Epithelial cell of esophagus (primary cell): ENCODE measurements at places on chromosomes 4 and X.

DNA sequence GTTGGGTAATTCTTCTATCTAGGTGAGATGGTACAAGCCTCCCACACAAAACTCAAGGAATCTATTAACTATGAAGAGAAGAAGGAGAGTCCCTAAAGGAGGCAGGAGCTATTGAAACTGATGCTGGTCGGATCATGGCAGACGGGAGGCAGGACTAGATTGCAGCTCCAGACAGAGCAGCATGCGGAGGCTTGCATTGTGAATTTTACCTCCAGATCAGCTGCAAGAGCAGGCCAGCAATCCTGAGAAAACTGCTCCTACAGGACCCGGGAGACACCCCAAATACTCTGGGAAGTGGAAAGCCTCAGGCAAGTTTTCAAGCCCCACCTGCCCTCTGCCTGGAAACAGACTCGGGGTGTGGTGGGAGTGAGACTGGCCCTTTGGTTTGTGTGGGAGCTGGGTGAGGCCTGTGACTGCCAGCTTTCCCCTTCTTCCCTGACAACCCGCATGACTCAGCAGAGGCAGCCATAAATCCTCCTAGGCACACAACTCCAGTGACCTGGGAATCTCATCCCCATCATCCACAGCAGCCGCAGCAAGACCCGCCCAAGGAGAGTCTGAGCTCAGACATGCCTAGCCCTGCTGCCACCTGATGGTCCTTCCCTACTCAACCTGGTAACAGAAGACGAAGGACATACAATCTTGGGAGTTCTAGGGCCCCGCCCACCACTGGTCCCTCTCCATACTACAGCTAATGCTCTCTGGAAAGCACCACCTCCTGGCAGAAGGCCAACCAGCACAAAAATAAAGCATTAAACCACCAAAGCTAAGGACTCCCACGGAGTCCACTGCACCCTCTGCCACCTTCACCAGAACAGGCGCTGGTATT is 30.9 kb downstream of the GATB start:
- peak; percentile 96 for DNase-seq

GRCh38 chr4:7169134-7169533 is 23.2 kb upstream of the SORCS2 start:
- DNase-seq, result no peak

DNA sequence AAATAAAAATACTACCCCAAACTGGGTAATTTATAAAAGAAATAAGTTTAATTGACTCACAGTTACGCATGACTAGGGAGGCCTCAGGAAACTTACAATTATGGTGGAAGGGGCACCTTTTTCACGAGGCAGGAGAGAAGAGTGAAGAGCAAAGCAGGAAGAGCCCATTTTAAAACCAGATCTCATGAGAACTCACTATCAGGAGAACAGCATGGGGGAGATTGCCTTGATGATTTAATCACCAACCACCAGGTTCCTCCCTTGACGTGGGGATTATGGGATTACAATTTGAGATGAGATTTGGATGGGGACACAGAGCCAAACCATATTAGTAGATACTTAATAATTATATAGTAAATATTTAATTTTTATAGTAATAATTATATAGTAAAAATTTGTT is 10.1 kb downstream of the CISD2 start:
- no peak for DNase-seq

- no peak for DNase-seq
Measured at GRCh38 chr4:16750882-16751642, 147.4 kb downstream of the LDB2 start.

DNA sequence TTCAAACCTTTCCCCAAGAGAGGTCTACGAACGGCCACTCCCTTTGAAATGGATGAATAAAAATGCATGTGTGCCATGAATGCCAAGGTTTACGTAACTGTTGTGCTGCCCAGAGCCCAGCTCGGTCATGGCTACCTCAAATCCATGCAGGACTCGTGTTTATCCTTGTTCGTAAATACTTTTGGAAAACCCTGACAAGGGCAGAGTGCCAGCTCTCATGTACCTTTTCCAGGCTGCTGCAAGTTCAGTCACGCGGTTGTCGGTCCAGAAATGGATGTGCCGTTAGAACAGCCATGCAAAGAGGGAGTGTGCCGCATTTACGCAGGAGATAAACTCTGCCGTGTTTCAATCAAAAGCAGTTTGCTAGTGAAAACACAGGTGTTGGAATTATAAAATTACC is 123.4 kb downstream of the AMELX start:
- peak; percentile 58 for DNase-seq

GRCh38 chr4:26860922-26861433 is 337 bp downstream of the STIM2 start:
- DNase-seq, result peak; percentile 61

- DNase-seq, result no peak
Measured at GRCh38 chrX:1542994-1543725, 6.2 kb upstream of the P2RY8 start.

- no peak for DNase-seq
Measured at GRCh38 chrX:69089203-69089602, 76.0 kb downstream of the PJA1 start.

DNA sequence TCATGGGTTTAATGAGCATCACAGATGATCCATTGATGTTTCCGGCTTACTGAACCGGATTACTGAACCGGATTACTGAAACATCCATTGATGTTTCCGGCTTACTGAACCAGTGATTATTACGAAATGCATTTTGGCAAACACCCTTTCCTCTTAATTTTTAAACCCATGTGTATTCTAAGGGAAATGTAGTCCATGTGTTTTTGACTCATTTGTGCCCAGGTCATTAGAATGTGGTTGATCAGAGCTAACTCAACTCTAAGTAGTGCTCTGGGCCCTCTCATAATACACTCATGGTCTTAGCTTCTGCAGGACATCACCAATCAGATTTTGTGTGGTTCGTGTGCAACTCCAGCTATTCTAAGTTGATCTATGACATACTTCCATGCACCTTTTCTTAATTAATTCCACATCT is 141.6 kb downstream of the SPATA18 start:
- DNase-seq, result no peak

DNA sequence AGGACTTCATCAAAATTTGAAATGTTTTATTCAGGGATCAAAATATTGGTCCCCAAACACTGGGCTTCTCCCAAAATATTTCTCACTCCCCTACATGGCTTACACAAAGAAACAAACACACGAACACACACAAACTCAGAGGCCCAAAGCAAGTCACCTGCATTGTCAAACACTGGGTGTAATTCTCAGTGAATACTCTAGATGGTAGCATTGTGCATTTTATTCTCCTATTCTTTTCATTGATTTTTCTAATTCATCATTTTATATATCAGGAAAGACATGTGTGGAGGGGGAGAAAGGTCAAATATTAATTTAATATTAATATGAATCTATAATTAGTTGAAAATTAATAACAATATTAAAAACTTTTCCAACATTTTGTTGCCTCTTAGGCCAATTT is 72.3 kb upstream of the TNMD start:
- DNase-seq, result peak; percentile 8

- no peak for DNase-seq
Measured at GRCh38 chr4:84493092-84493850, 5.8 kb downstream of the NKX6-1 start.

- DNase-seq, result no peak
Measured at GRCh38 chrX:2984342-2984741, 22.0 kb upstream of the ARSH start.

GRCh38 chr4:150244600-150244999 is 166.4 kb downstream of the DCLK2 start:
- DNase-seq, result no peak

GRCh38 chr4:128601991-128602695 is 207.4 kb upstream of the JADE1 start:
- DNase-seq, result no peak

DNA sequence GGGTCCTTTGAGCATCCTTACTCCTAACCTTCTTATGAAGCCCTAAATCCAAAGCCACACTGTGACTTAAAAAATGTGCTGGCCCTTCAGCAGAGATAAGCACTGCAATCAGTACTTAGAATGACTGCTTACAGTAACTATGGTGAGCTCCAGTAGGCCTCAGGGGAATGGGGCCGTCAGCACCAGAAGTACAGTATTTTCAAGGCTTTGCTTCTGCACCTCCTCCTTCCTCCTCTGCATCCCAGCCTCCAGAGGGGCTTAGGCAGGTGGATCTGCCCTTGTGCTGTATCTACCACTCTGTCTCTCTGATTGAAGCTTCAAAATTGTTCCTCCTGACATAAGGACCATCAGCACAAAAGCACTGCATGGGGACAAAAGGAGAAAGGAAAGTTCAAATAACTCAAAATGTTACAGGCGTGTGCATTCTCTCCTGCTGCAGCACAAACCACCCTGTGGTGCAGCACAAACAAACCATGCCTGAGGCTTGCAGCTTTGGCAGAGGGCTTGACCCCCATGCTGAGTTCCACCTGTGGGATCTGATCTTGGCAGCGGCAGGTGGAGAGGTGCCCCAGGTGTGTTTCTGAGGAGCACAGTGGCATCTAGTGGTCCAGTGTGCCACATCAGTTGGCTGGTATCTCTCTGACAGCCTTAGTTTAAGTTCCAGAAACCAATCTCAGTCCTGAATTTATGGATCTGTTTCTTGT is 164.7 kb downstream of the SOWAHB start:
- peak; percentile 50 for DNase-seq

GRCh38 chr4:183788308-183788905 is 116.7 kb upstream of the STOX2 start:
- DNase-seq, result no peak

DNA sequence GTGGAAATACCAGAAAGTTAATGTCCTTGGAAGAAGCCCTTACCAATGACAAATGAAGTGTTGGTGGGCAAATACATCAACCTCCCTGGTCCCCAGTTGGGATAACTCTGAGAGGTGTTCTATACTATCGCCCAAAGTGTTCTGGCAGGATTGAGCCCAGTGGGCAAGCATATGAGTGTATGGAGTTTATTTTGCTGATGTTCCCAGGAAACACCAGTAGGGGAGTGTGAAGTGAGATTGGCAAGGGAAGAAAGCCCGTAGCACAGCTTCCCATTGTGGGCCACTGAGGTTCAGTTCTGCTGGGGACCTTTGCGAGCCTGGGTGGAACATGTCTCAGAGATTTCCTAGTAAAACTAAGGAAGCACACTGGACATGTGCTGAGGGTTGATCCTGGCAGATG is 65.1 kb downstream of the ARHGAP6 start:
- no peak for DNase-seq

DNA sequence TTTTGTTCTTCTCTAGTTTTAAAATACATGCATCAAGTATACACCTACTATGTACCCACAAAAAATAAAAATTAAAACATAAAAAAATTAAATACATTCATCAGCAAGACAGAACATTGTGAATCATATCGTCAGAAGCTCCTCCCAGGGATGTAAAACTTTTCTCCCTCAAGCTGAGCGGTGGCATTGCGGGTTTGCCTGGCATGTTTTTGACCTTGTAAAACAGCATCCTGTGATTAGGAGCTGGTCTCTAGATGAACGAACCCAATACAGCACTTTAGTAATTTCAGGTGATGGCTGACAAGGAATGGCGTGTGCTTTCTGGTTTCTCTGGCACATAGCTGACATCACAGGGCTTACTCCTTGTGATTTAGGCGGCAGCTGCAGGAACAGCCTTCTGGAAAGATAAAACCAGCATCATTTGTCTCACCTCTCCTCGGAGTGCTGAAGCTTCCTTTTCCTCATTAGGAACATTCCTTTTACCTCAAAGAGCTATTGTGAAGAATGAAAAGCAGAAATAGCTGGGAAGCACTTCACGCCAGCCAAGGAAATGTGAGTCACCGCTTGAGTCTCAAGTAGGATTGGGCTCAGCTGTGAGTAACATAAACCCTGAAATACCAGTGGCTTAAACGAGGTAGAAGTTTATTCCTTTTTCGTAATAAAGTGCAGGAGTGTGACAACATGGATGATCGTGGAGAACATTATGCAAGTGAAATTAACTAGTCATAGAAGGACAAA is 44.3 kb downstream of the NYX start:
- DNase-seq, result peak; percentile 90

DNA sequence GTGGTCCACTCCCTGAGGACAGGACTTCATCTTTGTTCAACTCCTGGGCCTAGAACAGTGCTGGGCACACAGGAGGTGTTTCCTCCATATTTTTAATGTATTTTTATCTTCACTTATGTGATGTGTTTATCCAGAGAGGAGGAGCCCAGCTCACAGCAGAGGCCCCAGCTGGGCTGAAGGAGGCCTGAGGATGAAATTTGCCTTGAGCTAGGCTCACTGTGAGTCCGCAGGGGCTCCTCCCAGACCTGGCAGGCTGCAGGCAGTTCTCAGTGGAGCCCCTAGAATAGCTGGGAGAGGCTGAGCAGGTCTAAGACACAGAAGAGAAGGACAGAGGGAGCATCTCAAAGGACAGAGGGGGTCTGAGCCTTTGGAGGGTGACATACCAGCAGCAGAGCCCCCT is 26.8 kb downstream of the C4orf50 start:
- no peak for DNase-seq

GRCh38 chrX:30627818-30628652 is 25.2 kb upstream of the GK start:
- DNase-seq, result peak; percentile 49

GRCh38 chrX:74369666-74370065 is 51.6 kb upstream of the SLC16A2 start:
- DNase-seq, result no peak

- peak; percentile 62 for DNase-seq
Measured at GRCh38 chr4:88779431-88779830, 81.8 kb upstream of the NAP1L5 start.

GRCh38 chr4:8207314-8207713 is 8.2 kb downstream of the SH3TC1 start:
- DNase-seq, result peak; percentile 36

DNA sequence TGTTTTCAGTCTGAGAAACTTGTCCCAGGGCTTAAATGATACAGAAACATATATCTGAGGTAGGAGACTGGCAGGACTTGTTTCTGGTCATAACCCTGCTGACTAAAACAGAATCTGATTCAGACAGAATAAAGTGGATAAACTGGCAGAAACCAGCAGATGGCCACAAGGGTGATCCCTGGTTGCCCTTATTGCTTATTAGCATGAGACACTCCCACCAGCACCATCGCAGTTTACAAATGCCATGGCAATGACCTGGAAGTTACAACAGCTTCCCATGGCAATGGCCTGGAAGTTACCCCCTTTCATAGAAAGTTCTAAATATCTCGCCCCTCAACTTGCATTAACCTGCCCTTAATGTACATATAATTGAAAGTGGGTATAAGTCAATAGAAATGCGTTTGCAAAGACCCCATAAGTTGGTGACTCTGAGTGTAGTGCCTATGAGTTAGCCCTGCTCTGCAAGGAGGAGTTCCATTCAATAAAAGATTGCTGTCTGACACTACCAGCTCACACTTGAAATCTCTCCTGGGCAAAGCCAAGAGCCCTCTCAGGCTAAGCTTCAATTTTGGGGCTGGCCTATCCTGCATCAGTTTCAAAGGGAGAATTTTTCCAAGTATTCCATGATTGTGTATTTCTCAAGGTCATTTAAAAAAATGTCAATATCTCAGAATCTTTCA is 52.9 kb upstream of the PAGE5 start:
- peak; percentile 42 for DNase-seq

- no peak for DNase-seq
Measured at GRCh38 chrX:121258545-121258944, 211.1 kb downstream of the GLUD2 start.

- DNase-seq, result no peak
Measured at GRCh38 chrX:65600106-65600505, 65.5 kb upstream of the LAS1L start.

GRCh38 chr4:7060346-7061150 is 7.3 kb downstream of the GRPEL1 start:
- no peak for DNase-seq
